Chondrocyte (in vitro differentiated cells): ENCODE measurements at places on chromosomes 5 and 9. TPM values are rescaled to one million over a fixed set of nuclear protein-coding genes. Genes with fewer than 3 reads are reported as not detected.
A peak's percentile ranks its signal among the peaks of the same experiment; 100 is the strongest.

Gene CCDC192
- not detected in 3 replicates for total RNA-seq

Gene HRCT1
- 7.2 to 16.6 TPM (median 7.8 TPM) in 3 replicates for total RNA-seq

Gene CSF2
- total RNA-seq, result not detected in 3 replicates

Gene NDOR1
- 10.8 to 17.7 TPM (median 13.2 TPM) in 3 replicates for total RNA-seq

Gene AGXT2
- not detected in 3 replicates for total RNA-seq

Gene GFI1B
- total RNA-seq, result not detected in 3 replicates

GRCh38 chr5:161719157-161719556 is 33.6 kb downstream of the GABRA6 start:
- H3K27ac ChIP-seq, result no peak overlapping the region
- H3K4me1 ChIP-seq, result no peaks in the 10 kb centered on the region
- no peaks in the 10 kb centered on the region for H3K36me3 ChIP-seq
- no peak overlapping the region for H3K4me3 ChIP-seq

- no peak for DNase-seq
- no peaks in the 10 kb centered on the region for H3K4me1 ChIP-seq
- H3K36me3 ChIP-seq, result no peaks in the 10 kb centered on the region
- no peak overlapping the region for H3K27ac ChIP-seq
- H3K27me3 ChIP-seq, result no peaks in the 10 kb centered on the region
Measured at GRCh38 chr9:8693464-8693863, 893.9 kb upstream of the DMAC1 start.

- H3K4me3 ChIP-seq, result no peak overlapping the region
- H3K4me1 ChIP-seq, result peaks cover 12% of the 10 kb centered on the region
- H3K36me3 ChIP-seq, result peaks cover 45% of the 10 kb centered on the region
- H3K27me3 ChIP-seq, result no peaks in the 10 kb centered on the region
- DNase-seq, result no peak
Measured at GRCh38 chr5:76732405-76733048, 16.6 kb downstream of the F2R start.

- H3K4me3 ChIP-seq, result peak overlapping the region; percentile 70
- peaks cover 48% of the 10 kb centered on the region for H3K4me1 ChIP-seq
- peak overlapping the region; percentile 99 for H3K27ac ChIP-seq
- no peak for DNase-seq
- H3K36me3 ChIP-seq, result peaks cover 10% of the 10 kb centered on the region
Measured at GRCh38 chr9:35656831-35657545, 831 bp downstream of the RMRP start.

- no peaks in the 10 kb centered on the region for H3K27me3 ChIP-seq
- H3K36me3 ChIP-seq, result peaks cover 25% of the 10 kb centered on the region
- peaks cover 4% of the 10 kb centered on the region for H3K4me1 ChIP-seq
- no peak for DNase-seq
- no peak overlapping the region for H3K27ac ChIP-seq
- no peak overlapping the region for H3K4me3 ChIP-seq
Measured at GRCh38 chr9:32403567-32404260, 19.3 kb downstream of the ACO1 start.

DNA sequence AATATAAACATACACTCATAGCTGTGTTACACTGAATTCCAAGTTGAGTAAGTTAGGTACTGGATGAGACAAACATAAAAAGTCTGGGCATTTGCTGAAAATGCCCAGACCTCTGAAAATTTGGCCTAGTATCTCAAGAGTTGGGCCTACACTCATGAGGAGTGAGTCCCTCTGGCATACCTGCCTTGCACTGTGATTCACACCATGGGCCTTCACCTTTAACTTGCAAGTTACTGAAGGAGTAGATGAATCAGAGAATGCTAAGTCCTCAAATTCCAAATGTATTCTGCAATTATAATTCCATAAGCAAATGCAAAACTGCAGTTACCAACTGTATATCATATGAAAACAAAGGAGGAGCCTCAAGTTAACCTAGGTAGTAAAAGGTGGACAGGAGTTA is 32.3 kb upstream of the C9orf40 start:
- peaks cover 9% of the 10 kb centered on the region for H3K36me3 ChIP-seq
- no peak for DNase-seq
- H3K4me1 ChIP-seq, result no peaks in the 10 kb centered on the region
- H3K4me3 ChIP-seq, result no peak overlapping the region

DNA sequence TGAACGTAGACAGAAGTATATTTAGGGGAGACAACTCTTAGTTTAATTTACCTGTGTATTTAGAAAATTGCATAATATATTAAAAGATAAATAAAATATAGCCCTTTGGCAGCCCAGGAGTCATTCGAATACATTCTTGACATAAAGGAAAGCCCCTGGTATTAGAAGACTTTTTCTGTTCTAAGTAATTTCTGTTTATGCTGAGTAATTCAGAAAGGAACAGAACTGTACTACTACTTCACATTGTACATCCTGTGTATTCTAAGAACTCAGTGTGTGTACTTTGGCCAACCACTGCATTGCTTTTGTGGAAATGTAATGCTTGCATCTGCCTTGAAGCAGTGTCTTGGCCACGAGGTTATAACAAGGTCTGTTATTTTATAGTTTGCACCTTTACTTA is 136.4 kb downstream of the KDM4C start:
- H3K27ac ChIP-seq, result no peak overlapping the region
- H3K36me3 ChIP-seq, result peaks cover 10% of the 10 kb centered on the region
- DNase-seq, result no peak
- H3K4me3 ChIP-seq, result no peak overlapping the region
- H3K4me1 ChIP-seq, result peaks cover 11% of the 10 kb centered on the region

DNA sequence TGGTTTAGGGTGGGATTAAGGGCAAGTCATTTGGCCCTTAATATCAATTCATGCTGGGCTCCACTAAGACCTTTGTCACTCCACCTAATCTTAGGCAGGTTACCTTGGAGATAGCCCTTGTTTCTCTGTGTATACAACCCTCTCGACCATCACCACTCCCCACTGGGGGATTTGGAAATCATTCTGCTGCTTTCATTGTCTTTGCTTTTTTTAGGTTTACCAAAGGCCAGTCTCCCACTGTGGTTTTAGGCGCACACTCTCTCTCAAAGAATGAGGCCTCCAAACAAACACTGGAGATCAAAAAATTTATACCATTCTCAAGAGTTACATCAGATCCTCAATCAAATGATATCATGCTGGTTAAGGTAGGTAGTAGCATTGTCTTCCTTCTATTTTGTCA is 6.2 kb downstream of the GZMK start:
- H3K4me3 ChIP-seq, result no peak overlapping the region
- H3K36me3 ChIP-seq, result no peaks in the 10 kb centered on the region
- H3K27ac ChIP-seq, result no peak overlapping the region
- H3K27me3 ChIP-seq, result no peaks in the 10 kb centered on the region
- DNase-seq, result no peak
- H3K4me1 ChIP-seq, result peaks cover 13% of the 10 kb centered on the region

- no peaks in the 10 kb centered on the region for H3K27me3 ChIP-seq
- DNase-seq, result no peak
- H3K36me3 ChIP-seq, result peaks cover 2% of the 10 kb centered on the region
- H3K27ac ChIP-seq, result no peak overlapping the region
- peaks cover 8% of the 10 kb centered on the region for H3K4me1 ChIP-seq
Measured at GRCh38 chr5:108028412-108028811, 353.5 kb downstream of the FBXL17 start.

- no peak overlapping the region for H3K27ac ChIP-seq
- H3K27me3 ChIP-seq, result no peaks in the 10 kb centered on the region
- DNase-seq, result no peak
- H3K4me1 ChIP-seq, result peaks cover 6% of the 10 kb centered on the region
- H3K36me3 ChIP-seq, result peaks cover 3% of the 10 kb centered on the region
Measured at GRCh38 chr5:17365811-17366138, 132.3 kb upstream of the TAF11L2 start.

GRCh38 chr9:113599646-113600022 is 136.1 kb downstream of the RGS3 start:
- no peak overlapping the region for H3K4me3 ChIP-seq
- peaks cover 14% of the 10 kb centered on the region for H3K36me3 ChIP-seq
- peaks cover 62% of the 10 kb centered on the region for H3K4me1 ChIP-seq

GRCh38 chr5:112374356-112374755 is 44.7 kb downstream of the EPB41L4A start:
- H3K27ac ChIP-seq, result no peak overlapping the region
- H3K4me1 ChIP-seq, result peaks cover 4% of the 10 kb centered on the region
- no peaks in the 10 kb centered on the region for H3K27me3 ChIP-seq
- H3K36me3 ChIP-seq, result no peaks in the 10 kb centered on the region
- H3K4me3 ChIP-seq, result no peak overlapping the region

DNA sequence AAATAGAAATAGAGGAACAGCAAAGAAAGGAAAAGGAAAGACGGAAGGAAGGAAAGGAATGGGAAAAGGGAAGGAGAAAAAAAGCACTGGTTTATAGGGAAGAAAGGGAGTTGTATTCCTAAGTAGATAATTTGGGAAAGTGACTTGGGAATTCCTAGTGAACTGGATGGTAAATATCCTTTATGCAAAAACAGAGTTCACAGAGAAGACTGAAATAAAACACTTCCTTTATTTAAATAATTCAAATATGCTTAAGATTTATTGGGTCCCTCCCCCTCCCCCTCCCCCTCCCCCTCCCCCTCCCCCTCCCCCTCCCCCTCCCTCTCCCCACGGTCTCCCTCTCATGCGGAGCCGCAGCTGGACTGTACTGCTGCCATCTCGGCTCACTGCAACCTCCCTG is 69.4 kb downstream of the PJA2 start:
- DNase-seq, result no peak
- no peak overlapping the region for H3K4me3 ChIP-seq
- H3K36me3 ChIP-seq, result peaks cover 16% of the 10 kb centered on the region
- H3K27me3 ChIP-seq, result no peaks in the 10 kb centered on the region

- peak; percentile 97 for DNase-seq
- H3K27me3 ChIP-seq, result no peaks in the 10 kb centered on the region
- H3K4me3 ChIP-seq, result no peak overlapping the region
- no peaks in the 10 kb centered on the region for H3K36me3 ChIP-seq
- H3K4me1 ChIP-seq, result peaks cover 56% of the 10 kb centered on the region
Measured at GRCh38 chr5:172740428-172741205, 30.4 kb downstream of the DUSP1 start.

DNA sequence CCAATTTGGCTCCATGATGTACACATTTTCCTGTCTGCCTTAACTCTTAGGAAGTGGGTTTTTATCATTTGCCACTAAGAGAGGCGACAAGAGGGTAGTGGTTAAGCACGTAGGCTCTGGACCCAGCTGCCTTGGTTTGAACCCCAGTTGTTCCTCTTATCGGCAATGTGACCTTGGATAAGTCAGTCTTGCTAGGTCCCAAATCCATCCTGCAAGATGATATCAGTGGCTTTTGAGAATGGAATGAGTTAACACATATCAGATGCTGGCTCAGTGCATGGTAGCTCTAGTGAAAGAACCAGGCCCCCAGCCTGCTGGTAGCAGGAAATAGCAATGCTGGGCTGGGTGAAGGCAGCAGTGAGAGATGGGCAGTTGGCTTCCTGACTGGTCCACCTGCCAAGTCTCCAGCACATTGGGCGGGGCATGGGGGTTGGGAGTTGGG is 72.5 kb downstream of the STK10 start:
- DNase-seq, result peak; percentile 54
- no peak overlapping the region for H3K27ac ChIP-seq
- H3K36me3 ChIP-seq, result peaks cover 16% of the 10 kb centered on the region
- peaks cover 56% of the 10 kb centered on the region for H3K4me1 ChIP-seq
- no peak overlapping the region for H3K4me3 ChIP-seq

DNA sequence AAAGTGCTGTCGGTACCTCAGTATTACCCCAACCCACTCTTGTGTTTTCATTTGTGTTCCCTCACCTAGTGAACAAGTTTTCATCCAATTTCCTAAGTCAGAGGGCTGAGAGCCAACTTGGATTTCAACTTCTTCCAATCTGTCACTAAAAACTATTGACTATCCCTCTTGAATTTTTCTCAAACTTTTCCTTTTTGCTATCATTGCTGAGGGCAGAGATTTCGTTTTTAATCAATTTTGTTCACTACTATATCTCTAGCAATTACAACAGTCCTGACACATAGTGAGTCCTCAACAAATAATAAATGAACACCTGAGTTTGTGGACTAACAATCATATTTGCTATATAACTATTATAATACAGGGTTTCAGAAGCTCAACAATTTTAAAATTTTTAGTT is 29.0 kb downstream of the MEIKIN start:
- H3K4me3 ChIP-seq, result no peak overlapping the region
- peaks cover 15% of the 10 kb centered on the region for H3K27me3 ChIP-seq
- no peaks in the 10 kb centered on the region for H3K4me1 ChIP-seq
- no peak for DNase-seq
- no peaks in the 10 kb centered on the region for H3K36me3 ChIP-seq
- no peak overlapping the region for H3K27ac ChIP-seq

DNA sequence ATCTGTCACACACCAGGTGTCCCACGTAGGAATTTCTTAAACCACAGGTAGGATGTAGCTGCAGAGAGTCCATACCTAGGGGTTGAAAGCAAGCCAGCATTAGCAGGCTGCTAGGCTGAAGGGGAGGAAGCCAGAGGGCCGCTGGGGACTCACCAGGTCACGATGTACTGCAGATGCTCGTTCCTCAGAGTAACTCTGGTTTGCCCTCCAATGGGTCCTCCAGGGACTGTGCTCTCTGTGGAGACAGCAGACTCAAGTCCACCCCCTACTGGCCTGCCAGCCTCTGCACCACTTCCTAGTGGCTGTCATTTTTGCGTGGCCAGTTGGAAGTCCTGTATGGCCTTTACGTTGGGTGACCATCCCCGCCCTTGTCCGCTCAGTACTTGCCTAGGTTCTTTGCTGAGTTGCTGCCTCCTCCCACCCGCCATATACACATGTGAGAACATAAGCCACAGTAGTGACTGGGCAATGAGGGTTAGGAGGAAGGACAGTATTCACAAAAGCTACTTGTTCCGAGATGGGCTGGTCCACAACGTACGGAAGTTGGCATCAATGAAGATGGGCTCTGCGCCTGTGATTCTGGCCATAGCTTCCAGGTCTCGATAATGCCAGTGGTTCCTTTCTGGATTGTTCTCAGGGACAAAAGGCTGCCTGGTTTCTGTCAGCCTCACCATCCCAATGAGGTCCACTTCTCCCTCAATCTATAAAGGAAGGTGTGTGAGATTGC is 4.1 kb downstream of the RPL7A start:
- DNase-seq, result no peak
- peaks cover 29% of the 10 kb centered on the region for H3K36me3 ChIP-seq
- no peak overlapping the region for H3K4me3 ChIP-seq

DNA sequence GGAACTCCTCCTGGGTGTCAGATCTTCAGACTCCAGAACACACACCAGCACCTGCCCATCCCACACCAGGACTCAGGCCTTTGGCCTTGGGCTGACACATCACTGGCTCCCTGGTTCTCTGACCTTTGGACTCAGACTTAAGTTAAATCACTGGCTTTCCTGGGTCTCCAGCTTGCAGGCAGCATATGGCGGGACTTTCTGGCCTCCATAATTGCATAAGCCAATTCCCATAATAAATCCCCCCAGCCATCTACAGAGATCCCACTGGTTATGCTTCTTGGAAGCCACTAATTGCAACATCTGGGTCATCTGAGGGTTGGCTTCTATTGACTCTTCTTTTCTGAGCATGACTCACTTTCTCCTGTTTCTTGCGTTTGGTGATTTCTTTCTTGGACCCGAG is 80.3 kb upstream of the SARDH start:
- no peak overlapping the region for H3K27ac ChIP-seq
- peaks cover 11% of the 10 kb centered on the region for H3K4me1 ChIP-seq
- H3K27me3 ChIP-seq, result no peaks in the 10 kb centered on the region
- no peak overlapping the region for H3K4me3 ChIP-seq

- DNase-seq, result no peak
- peaks cover 4% of the 10 kb centered on the region for H3K36me3 ChIP-seq
- peaks cover 23% of the 10 kb centered on the region for H3K4me1 ChIP-seq
- H3K27me3 ChIP-seq, result no peaks in the 10 kb centered on the region
Measured at GRCh38 chr5:132734687-132735086, 2.7 kb downstream of the KIF3A start.
